NB4 (cell line): ENCODE measurements at places on chromosomes 3 and 15.

GRCh38 chr3:44833394-44833793 lies 28.3 kb upstream of the TMEM42 start:
- no peak for DNase-seq

DNA sequence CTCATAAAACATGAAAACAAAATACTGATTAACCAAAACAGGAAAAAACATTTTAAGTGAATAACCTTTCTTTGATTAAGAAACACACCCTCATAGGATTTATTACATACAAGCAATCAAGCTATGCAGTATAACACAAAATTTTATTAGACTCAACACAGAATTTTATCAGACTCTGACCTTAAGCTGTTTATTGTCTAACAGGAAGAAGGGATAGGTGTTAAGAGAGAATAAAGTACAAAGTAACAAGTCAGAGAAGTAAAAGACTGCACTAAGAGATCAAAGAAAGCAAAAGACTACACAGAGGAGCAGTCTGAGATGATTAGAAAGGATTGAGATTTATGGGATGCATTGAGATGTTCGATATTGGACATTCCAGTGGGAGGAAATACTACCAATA lies 37.6 kb downstream of the ICE2 start:
- DNase-seq, result no peak

DNA sequence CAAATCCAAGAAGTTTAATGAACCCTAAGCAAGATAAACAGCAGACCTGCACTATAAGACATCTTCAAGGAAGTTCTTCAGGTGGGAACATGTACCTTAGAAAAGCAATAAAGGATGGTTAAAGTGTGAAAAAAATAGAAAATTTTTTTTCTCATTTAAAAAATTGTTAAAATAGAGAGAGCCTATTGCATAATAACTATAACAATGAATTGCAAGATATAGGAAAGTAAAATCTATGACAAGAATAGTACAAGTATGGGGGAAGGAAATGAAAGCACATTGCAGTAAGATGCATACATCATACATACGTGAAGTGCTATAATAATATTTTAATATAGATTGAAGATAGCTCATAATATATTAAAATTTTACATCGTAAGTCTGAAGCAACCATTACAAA lies 310.1 kb upstream of the KCNMB2 start:
- DNase-seq, result no peak

DNA sequence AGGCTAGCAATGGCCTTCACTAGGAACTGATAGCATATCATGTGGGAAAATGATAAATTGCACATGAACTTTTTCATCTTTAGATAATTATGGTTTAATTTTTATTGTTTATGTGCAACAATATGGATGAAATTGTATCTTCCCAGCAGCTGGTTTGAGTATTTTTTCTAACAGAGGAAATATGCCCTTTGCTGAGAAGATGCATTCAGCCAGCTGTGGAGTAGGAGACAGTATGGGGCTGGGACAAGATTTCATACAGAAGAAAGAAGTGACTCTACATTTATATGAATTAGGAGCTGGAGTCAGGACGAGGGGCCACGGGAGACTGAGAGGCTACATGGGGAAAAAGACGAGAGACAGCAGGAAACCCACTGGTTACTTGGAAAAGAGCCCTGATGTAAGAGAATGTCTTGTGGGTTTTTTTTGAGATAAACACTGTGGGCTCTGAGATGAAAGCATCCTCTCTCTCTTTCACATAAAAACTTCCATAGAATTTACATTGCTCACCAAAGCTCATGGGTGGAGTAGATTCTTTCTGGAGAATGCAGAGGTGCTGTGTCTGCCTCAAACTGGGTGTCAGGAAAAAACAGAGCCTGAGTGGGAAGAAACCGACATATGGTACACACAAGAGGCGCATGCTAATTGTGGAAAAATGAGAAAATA lies 115.2 kb upstream of the PDZRN3 start:
- no peak for DNase-seq

- no peak for DNase-seq
Measured at GRCh38 chr15:36605604-36606263, 26.3 kb downstream of the CDIN1 start.

- DNase-seq, result peak; percentile 78
Measured at GRCh38 chr3:32374788-32375595, 16.7 kb upstream of the CMTM7 start.

- DNase-seq, result no peak
Measured at GRCh38 chr15:73752806-73753193, 351 bp downstream of the INSYN1 start.

DNA sequence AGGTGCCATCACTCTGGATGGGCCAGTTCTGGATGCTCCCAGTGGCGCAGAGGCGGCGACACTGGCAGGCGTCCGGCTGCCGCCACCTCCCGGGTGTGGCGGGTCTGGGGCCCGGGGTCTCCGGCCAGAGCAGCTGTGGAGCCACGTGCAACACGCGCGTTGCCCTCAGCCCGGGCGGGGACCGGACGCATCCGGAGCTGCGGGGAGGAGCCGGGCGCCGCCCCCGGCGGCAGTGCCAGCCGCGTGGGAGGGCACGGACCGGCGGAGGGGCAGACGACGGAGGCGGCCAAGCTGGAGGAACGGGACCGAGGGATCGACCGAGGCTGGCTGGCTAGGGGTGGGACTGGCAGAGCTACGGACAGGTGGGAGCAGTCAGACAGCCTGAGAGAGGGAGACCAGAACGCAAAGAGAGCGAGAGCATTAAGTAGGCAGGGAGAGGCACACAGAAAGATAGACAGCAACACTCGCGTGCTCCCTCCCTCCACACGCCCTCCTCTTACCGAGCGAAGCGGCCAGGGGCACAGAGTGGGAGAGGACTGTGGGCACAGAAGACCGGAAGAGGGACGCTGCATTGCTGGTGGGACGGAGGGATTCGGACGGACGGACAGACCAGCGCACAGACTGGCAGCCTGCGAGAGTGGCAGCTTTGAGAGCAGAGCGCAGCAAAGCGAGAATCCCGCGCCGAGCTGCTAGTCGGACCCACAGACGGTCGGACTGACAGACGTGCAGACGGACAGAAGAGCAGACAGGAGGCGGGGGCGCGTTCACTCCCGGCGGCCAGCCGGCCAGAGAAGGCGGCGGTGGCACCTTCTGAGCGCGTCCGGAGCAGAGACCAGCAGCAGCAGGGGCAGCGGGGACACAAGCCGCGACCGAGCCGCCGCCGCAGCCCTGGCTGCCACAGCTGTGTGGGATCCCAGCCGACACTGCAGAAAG lies at the start of gene ARPP21:
Gene ARPP21, plus strand, starts transcription at position 272 of the 933 bp plus-strand sequence. CDS start 42,227 bp downstream, outside the sequence.
- peak; percentile 2 for DNase-seq

DNA sequence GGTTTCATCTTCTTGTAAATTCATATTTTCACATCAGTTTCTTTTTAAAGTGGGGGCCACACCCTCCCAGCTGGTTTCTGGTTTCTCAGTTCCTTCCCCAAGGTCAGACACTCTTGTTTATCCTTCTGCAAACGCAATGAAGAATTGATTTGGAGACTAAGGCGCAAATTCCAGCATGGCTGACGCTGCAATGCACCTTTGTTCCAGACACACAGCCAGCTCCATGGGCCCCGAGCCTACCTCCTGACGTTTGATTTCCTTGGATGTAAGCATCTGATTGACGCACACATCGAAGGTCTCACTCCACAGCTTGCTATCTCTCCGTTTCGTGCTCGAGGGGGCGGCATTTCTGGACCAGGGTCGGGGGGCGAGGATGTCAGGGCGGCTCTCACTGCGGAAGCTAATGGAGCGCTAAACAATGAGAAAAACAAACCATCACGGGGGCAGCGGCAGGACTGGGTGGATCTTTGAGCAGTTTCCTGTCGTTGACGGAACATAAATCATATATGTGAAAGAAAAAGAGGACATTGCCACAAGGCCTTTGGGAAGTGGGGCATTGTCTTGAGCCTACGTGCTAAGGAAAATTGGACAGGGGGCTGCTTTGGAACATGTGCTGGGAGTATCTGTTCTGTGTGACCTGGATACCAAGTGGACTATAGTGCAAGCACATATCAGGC lies 46.9 kb downstream of the ARHGEF3 start:
- DNase-seq, result no peak

GRCh38 chr3:100629421-100630127 lies 20.2 kb downstream of the ADGRG7 start:
- no peak for DNase-seq

DNA sequence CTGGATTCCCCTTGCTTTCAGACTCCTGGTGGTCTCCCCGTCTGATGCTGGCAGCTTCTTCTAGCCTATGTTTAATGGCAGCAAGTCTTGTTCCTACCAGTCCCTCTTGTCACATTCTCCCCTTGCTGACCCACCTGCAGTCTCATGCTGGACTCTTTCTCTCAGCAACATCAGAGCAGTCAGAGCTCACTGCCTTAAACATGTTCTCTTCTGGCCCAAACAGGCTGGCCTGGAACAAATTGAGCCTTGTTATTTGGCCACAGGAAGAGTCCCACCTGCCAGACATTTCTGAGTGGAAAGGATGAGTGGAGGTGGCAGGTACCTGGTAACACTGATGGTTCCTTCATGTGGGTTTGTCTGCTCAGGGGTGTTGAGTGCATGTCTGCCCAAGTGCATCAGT lies 59.2 kb upstream of the APEH start:
- DNase-seq, result no peak

DNA sequence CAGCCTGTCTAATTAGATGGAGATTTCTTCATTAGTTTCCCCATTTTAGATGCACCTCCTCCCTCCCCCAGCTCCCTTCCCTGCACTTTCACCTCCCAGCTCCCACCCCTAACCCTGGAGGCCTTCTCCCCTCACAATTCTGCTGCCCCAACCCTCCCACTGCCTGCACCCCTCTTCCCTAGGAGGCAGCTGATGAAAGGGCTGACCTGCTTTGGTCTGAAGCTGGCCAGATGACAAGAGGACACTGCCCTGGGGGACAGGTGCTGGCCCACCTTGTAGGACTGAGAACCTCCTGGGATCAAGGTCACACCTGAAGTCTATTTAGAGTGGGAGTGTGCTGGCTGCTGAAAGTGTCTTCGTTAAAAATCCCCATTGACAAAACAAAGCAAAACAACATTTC lies 259.4 kb downstream of the TLE3 start:
- DNase-seq, result no peak

DNA sequence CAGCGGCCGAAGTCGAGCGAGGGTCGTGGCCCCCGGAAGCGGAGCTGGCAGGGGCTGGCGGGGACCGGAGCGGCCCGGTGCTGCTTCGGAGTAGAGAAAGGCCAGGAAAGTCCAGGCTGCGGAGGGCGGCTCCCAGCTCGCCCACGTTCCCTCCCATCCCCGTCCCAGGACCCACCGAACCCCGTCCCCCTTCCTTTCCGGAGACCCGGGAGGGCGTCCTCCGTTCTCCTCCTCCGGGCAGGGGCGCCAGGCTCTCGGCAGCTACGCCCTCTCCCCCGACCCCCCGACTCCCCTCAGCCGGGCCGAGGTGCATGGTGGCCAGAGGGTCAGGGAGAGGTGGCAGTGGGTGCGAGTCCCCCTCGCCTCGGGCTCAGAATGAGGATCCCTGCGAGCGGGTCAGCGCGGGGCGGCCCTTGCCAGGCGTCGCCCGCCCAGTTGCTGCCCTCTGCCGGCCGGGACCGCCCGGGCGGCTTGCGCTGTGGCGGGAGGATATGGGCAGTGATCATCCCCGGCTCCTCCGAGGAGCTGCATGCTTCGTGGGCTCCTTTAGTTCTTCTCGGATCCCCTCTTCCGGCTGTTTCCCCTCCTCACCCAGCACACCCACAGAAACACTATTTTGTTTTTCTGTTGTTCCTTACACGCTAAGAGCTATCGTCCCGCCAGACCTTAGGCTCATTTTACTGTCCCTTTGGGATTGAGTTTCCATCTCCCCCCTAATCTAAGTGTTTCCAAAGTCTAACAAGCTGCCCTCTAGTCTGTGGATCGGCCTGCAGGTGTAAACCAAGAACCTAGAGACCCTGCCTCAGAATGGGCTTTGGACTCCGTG lies 744 bp upstream of the ALDH1A2 start:
- peak; percentile 35 for DNase-seq

DNA sequence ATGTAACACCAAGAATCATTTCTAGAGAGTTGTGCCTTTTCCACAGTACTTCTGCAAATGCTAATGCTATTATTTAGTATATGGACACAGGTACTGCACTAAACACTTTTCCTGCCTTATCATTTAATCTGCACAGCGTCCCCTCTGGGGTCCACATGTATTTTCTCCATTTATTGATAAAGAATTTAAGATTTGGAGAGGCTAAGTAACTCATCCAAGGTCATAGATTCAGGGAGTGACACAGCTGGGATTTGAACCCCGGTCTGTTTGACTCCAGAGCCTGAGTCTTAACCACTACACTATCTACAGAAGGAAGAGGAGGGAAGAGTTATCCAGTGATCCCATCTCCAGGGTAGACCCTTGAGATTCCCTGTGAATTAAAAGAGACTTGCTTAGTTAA lies 24.9 kb upstream of the TPRG1 start:
- DNase-seq, result no peak

GRCh38 chr3:175392653-175393052 lies 533.5 kb downstream of the NAALADL2 start:
- no peak for DNase-seq

- DNase-seq, result no peak
Measured at GRCh38 chr3:169610888-169611291, 52.6 kb downstream of the MECOM start.

- DNase-seq, result no peak
Measured at GRCh38 chr15:36429707-36430106, 149.7 kb upstream of the CDIN1 start.

GRCh38 chr15:53588773-53589172 lies 170.7 kb downstream of the WDR72 start:
- DNase-seq, result no peak

DNA sequence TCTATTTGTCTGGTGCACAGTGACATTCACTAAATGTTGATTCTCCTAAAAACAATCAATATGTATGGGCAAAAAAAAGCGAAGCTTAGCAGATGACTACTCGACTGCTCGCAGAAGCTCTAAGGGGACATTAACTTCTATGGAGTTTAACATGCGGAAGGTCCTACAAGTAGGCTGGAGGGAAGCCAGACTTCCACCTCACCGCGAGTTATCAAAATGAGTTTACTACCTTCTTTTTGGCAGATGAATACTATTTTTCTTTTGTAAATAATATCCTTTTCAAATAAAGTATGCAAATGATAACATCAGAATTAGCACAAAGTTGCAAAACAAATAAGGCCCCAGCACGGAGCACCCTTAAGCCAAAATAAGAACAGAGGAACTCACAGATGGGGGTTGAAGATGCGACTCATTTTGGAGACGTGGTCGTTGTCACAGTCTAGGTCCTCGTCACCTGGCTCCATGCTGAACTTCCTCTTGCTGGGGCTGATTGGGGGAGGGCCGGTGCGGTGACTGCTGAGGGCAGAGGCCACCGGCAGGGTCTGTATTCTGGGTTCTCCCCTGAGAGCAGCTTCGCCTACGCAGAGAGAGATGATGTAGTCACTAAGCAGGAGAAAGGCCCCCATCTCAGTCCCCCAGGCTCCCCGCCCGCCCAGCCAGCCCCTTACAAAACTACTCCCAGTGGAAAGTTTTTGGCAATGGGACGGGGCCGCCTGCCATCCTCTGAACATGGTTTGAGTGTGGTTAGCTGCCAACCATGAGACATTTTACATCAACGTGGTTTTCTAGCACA lies 42.1 kb downstream of the VGLL4 start:
- peak; percentile 85 for DNase-seq

GRCh38 chr15:73599934-73600333 lies 33.3 kb downstream of the NPTN start:
- no peak for DNase-seq

DNA sequence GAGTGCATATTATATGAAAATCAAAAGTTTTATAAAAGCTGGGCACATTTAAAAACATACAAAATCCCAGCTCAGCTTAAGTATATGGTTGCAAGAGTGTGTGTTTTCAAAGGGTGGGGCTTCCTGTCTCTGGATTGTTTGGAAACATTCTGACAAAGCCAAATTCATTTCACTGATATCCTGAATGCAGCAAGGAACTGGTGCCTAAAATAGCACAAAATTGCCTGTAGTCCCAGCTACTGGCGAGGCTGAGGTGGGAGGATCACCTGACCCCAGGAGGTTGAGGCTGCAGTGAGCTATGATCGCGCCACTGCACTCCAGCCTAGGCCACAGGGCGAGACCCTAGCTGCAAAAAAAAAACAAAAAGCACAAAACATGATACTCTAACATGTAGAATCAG lies 13.0 kb upstream of the TJP1 start:
- no peak for DNase-seq
